ENCODE measurements at places on chromosomes 12 and 14. TPM values are rescaled to one million over a fixed set of nuclear protein-coding genes. Genes with fewer than 3 reads are reported as not detected.

Gene DGLUCY
- total RNA-seq: 67.2 TPM

GRCh38 chr14:29937116-29937515 is 9.5 kb upstream of the PRKD1 start:
- no peak for DNase-seq

DNA sequence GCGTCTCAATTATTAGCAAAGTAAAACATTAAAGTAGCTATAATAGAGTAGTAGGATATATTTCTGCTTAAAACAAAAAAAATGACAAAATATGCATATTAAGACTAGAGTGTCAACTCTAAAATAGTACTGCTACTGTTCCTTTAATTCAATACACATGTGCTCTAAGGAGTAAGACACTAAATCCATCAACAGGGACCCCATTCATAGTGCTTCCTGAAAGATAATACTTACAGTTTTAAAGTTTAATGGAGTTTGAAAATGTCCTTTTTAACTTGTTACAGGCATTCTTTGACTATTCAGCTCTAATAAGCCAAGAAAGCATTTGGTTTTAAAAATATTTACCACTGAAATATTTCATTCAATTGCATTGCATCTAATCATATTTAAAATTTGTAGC is 145.2 kb downstream of the ADAMTS20 start:
- DNase-seq: no peak

Gene C12orf56
- total RNA-seq: 0.12 TPM

DNA sequence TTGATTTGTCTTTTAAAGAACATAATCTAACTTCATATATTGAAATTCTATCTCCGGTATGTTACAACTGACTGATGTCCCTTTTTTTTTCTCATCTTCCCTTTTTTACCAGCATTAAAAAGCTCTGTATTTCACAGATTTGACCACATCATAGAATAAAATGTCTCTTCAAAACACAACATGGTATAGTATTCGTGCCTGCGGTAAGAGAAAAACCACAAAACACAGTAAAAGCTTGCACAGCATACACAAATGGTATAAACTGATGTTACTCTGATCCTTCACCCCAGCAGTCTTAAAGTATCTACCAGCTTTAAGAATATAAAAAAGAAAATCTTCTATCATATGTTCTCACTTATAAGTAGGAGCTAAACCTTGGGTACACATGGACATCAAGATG is 83.4 kb downstream of the HECTD1 start:
- DNase-seq: no peak

DNA sequence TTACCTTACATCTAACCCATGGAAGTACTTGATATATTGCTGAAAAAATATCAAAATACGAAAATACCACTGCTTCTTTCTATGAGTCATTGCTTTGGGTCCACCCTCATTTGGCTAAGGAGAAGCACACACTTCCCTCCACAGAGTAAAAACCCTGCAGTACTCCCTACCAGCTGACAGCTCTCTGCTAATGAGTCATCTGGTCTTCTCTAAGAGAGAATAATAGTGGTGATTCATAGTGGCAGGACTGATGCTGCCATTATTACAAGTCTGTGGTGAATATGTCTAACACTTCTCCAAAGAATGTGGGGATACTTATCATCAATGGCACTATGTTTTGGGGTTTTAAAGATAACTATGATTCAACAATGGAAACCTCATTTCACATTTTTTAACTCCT is 90.7 kb downstream of the PPFIA2 start:
- DNase-seq: no peak

Gene FGF6
- not detected for total RNA-seq

DNA sequence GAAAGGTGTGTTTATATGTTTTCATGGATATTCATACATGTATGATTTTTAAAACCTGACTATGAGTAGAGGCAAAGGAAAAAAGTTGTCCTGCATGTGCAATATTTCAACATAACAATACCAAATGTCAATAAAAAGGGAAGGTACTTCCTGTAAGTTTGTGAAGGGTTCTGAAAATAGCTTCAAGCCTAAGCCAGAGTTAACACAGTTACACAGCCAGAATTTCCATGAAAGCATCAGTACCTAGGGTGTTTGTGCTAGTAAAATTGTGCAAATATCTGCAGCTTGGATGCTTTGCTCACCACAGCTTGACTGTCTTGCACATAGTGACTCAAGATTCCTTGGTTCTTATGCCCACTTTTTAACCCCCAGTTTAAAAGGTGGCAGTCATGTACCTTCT is 193.1 kb upstream of the FAR2 start:
- DNase-seq: no peak

Gene CLEC2D
- total RNA-seq: 30.5 TPM

DNA sequence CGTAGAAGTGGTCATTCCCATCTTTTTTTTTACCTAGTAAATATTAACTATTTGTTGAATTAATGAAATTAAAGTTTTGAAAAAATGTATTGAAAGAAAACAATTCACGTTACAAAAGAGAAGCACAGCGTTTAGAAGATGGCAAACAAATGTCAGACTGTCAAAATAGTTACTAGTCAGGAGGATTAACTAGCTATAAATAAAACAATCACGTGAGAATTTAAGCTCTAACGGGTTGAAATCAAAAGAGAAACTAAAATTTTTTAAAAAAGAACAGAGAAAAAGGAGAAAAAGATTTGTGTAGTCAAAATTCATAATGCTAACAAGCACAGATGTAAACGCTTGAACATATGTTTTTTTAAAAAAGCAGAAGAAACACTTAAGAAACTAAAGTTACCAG is 26.4 kb downstream of the DDHD1 start:
- peak; percentile 17 for DNase-seq

DNA sequence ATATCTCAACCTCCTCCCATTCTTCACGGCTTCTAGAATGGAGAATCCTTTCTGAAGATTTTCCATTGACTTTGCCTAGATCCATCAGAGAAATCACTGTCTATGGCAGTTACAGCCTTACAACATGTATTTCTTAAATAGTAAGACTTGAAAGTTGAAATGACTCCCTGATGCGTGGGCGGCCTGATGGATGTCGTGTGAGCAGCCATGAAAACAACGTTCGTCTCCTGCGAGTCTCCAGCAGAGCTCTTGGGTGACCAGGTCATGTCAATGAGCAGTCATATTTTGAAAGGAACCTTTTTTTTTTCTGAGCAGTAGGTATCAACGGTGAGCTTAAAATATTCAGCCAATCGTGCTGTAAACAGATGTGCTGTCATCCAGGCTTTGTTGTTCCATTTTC is 139.9 kb upstream of the C14orf180 start:
- DNase-seq: no peak

DNA sequence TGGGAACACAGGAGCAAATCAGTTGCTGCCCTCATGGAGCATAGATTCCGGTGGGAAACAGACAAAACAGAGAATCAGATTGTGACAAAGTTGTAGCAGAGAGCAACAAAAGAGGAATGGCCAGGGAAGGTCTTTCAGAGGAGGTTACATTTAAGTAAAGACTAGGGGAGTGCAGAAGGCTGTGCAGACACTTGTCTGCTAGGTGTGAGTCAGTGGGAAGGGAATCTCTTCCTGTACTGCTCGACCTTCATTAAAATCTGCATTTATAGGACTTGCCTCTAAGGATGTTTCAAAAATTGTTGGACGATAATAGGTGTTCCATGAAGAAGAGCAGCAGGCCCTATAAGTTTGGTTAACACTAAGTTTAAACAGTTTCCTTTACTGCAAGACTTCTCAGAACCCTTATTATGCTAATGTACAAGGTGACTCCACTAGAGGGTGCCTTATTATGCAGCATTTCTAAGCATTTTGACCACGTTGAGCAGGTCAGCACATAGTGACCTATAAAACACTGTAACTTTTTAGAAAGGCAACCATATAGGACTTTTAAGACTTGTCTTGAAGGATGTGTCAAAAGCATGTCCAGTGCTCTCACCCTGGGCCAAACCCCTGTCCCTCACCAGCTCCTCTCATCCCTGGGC is 91.8 kb upstream of the RIC8B start:
- DNase-seq: no peak

Gene NINJ2
- 5.8 TPM for total RNA-seq

Gene DBX2
- total RNA-seq: not detected

Gene AMIGO2
- total RNA-seq: 17.7 TPM

GRCh38 chr12:122830517-122831214 is 4.6 kb upstream of the HIP1R start:
- DNase-seq: no peak

- DNase-seq: peak; percentile 22
Measured at GRCh38 chr12:65696227-65696626, 128.1 kb upstream of the HMGA2 start.

Gene SEL1L
- 67.4 TPM for total RNA-seq

All from lung (tissue), 17 donors.